LNCaP clone FGC (cell line): ENCODE measurements at places on chromosomes 4 and X.
A peak's percentile ranks its signal among the peaks of the same experiment; 100 is the strongest.

GRCh38 chr4:75325318-75325979 is 188.8 kb downstream of the RCHY1 start:
- DNase-seq: no peak

GRCh38 chrX:95956745-95957144 is 727.9 kb upstream of the DIAPH2 start:
- no peak for DNase-seq

- DNase-seq: no peak
Measured at GRCh38 chr4:84167564-84167963, 331.5 kb downstream of the NKX6-1 start.

GRCh38 chr4:168585168-168586091 is 88.6 kb downstream of the PALLD start:
- no peak for DNase-seq

GRCh38 chr4:1857931-1858330 is 2.0 kb upstream of the LETM1 start:
- DNase-seq: no peak

GRCh38 chr4:25991340-25991739 is 77.3 kb downstream of the SMIM20 start:
- no peak for DNase-seq

DNA sequence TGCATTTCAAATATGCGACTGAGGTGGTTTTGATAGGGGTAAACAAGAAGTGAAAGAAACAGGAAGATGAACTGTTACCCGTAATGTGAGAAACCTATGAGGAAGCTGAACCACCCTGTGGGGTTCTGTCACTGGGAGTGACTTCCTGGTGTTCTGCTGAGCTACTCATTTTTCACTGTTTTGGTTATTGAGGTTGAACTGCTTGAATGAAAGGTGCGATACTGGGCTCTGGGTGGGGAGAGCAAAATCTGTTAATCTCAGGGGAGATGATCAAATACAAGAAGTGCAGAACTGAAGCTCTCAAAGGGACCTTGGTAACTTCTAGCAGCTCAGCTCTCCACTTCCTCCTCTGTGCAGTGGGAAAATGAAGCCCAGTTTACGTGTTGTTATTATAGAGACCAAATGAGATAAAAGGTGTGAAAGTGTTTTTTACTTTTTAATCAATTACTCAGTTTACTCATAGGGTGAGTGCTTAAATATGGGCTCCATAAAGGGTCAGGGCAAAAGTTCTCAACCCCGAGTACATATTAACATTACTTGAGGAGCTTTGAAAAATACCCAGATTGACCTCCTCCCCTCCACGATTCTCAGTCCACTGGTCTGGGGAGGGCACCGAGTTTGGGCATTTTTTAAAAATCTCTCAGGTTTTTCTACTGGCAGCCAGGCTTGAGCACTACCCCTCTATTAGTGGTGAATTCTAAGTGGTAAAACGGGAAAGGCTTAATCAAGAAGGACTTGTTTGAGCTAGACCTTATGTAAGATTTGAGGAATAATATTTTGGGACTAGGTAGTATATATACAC is 66.7 kb downstream of the COQ2 start:
- no peak for DNase-seq

DNA sequence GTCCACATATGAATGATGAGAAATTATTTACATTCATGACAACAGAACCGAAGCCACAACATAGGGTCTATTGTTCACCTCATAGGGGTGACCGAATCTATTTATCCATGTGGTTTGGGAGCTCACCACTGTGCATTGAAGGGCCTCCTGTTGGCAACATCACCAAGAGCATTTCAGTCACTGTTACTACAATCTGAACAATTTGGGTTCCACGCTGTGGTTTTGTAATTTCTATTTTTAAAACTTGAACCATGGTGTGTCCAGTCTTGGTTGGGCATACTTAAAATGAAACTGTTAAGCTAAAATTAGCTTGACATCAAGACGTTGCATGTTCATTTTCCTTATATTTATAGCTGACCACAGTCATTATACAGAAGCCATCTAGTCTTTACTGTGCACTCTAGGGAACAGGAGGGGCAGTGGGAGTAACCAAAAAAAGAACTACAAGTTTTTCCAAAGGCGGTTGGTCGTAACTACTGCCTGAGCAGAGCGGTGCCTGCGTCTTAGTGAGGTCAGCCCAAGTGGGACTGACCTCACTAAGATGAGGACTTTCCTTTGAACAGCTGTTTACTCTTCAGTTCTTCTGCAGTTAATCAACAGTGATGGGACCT is 192.1 kb downstream of the SPRY1 start:
- DNase-seq: no peak

DNA sequence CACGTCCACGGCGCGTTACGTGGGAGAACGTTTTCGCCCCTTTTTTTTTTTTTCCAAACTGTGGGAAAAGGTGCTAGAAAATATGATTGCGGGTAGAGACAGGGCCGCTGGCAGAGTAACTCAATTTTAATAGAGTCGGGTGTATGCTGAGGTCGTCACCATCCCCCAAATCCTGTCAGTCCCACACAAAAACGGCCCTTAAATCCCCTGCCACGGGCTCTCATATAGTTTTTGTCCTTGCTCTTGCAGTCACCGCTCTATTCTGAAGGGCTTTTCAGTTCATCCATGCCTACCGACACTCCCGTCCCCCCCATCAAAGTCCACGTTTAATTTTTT is 796 bp upstream of the MED14 start:
- no peak for DNase-seq

DNA sequence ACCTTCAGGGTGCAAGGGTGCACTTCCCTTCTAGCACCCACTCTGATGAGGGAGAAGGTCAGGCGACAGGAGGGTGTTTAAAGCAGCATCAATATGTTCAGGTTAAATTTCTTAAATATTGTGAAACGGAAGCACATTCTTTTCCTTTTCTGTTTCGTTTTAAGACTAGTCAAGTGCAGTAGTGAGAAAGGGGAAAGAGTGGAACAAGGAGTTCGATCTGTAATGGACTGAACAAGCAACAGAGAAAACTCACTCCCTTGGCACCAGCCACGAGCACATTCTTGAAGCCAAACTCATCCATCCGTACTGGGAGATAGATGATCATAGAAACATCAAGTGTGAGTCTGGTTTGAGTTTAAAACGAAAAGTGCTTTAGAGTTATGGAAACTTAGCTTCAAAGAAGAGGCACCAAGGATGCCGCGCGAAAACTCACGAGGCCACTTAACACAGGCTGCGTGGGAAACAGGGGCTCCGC is 815 bp downstream of the FAM53A start:
- DNase-seq: no peak

GRCh38 chr4:145936997-145937901 is 1.4 kb downstream of the ZNF827 start:
- DNase-seq: no peak

DNA sequence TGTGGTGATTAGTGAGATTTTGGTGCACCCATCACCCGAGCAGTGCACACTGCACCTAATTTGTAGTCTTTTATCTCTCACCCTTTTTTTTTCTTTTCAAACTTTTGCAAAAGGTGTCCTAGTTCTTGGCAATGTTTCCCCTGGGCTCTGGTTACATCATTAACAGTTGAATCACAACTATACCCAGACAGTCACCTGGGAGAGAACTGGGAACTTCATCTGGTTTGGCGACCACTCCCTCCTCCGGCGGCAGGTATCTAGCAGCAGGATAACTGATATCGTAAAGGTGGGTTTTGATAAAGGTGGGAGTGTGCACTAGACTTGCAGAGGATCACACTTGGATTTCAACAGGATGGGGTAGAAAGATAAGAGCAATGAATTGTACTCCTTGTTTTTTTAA is 140.5 kb downstream of the CHIC2 start:
- no peak for DNase-seq

GRCh38 chrX:44308869-44309268 is 34.6 kb downstream of the EFHC2 start:
- peak; percentile 33 for DNase-seq

DNA sequence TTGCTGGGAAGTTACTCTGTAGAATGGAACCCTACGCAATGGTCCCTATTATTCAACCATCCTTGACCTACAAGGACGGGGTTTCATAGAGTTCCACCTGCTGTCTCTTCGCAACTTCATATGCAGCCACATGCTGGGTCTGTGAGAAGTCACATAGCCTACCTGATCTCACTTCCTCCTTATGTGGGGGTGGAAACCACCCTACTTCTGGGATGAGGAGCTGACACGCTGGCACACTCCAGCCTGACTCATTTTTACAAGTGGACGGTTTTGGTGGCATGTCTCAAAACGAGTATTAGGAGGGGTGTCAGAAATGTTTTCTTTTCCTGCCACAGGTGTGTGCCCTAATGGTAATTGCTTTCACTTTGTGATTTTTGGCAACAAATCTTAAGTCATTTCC is 36.8 kb upstream of the ARSD start:
- DNase-seq: no peak

- no peak for DNase-seq
Measured at GRCh38 chr4:111573386-111573785, 571.9 kb upstream of the FAM241A start.

DNA sequence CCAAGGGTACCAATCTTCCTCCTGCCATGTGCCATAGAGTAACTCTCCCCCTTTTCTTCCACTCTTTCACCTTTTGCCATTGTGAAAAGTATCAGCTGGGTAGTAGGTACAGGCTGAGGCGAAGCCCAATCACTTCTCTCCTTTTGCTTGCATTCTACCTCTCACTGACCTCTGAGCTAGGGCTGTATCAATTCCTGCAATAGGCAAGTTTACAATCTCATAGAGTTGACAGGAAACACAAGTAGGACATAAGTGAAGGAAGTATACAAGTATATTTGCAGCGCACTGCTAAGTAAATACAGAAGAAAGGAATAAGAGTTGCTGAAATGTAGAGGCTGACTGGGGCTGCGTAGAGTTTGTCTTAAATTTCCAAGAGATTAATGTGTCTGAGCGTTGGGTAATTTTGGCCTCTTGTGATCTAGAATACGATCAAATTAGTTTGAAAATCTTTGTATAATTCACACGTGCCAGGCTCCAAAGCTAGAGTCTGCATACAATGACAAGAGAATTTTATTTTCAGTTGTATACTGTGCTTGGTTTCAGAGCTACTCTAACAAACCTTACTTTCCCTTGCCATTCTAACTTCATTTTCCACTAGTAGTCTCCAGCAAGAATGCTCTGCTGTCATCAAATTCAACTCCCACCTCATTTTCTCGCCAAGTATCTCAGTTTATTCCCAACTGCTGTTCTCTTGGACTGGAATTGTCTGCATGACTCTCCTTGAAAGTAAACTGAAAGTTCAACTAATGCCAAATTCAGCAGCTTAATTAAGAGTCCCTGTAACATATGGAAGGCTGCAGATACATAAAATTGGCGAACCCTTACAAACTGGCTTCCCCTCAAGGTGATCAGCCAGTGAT is 90.3 kb downstream of the ATP11C start:
- no peak for DNase-seq

DNA sequence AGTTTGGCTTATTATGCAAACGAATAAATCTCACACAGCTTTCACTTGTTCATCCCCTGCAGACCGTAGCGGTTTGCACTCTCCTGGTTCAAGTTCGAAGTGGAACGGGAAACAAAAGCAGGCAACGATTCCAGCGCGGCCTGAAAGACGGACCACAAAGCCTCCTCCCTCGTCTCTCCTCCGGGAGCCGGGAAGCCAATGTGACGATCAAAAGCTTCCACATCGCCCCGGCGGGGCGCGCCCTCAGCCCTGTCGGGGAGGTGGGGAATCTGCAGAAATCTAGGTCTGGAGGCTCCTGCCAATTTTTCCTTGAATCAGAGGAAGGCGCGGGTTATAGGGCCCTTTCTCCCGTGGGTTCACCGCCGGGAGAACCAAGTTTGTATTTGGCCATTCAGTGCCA is 16.9 kb upstream of the ZIC3 start:
- no peak for DNase-seq

DNA sequence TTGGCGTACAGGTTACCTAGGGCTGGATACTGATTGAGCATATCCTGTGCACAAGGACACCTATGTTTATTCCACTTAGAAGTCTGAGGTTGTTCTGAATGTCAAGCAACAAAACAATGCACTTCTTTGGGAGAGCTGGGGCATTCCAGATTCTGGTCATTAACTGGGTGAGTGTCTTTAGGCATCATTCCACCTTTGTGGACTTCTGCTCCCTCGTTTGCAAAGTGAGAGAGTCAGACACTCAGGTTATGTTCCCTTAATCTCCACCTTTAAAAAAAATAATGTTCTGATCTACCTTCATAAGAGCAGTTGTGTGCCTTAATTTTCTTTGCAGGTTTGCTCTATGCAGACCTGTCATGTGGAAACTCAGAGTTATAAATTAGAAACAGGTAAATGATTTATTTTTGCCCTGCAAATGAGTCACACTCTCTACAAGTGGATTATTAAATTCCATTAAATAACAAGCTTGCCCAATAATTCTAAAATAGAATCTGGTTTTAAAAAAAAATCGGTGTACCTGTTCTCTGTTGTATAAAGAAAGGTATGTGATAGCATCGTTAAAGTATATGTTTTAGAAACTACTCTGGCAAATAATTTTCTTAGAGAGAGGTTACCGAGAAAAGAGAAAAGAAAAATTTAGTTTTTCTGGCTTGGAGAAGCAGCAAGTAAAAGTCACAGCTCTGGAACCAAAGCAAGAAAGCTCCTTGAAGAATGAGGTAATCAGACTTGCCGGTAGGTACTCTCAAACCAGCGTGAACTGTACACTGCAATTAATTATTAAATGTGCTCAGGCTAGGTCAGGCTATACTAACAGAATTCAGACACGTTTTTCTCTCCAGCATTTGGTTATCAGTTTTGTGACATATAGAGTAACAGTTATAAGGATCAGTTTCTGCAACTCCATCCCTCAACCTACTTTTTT is 93.2 kb downstream of the SORBS2 start:
- DNase-seq: no peak

DNA sequence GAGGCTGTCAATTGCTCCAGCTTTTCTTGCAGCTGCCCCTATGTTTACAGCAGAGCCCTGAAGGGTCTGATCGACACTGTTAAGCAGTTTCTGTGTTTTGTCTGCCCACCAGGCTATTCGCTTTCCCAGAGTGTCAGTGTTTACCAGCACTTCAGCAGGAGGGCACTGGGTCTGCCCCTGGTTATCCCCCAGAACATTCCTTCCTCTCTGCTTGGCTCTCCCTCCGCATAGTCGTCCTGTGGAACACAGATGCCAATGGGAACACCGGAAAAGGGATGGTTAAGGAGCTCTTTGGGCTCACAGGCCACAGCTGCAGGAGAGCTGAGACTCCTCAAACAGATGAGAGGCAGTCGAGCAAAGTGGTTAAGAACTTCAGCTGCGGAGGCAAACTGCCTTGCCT is 71.3 kb upstream of the FBXW7 start:
- no peak for DNase-seq

DNA sequence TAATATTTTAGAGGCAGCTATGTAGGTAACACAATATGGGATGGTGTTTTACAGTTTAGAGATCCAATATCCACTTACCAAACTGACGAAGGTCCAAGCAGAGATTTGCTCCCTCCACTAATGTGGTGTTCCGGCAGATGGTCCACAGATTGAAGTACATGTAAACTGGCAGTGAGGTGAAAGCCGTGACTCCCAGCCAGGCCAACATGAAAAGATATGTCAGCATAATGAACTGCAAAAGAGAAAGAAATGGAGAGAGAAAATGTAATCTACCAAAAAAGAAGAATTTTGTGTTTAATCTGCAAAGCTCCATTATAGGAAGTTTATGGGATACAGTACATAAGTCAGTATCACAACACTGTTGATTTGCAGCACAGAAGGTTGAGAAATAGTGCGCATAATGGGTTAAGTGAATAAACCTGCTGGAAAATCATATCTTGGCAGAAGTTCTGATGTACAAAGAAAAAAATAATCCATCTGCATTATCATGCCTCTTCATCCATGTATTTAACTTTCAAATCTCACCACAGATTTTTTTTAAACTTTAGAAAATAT is 160.2 kb downstream of the GPM6A start:
- DNase-seq: no peak
